ENCODE measurements at places on chromosomes 11 and 22.

DNA sequence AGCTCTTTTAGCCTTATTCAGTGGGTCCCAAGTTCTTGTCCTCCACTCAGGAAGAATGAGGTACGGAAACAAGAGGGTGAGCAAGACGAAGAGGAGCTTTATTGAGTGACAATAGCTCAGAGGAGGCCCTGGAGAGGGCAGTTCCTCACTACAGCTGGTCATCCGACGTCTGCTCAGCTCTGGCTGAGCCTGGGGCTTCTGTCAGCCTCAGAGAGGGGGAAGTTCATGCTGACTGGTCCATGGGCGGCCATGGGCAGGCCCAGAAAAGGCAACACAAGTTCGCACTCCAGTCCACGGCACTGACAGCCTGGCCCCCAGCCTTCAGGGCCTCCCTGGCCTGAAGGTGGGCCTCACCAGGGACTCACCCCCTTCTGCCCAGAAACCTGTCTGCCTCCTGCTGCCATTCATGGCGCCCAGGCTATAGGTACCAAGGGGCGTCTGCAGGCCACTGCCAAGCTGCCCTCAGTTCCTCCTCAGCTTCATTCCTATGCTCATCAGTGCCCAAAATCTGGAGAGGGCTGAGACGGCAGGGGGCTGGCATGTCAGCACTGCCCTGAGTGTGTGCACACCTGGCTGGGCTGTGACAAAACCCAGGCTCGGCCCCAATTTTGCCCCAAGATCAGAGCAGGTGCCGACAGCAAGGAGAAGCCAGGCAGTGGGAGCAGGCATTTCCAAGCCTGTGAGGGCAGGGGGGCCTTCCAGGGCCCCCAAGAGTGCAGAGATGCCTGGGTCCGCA is 21.7 kb upstream of the KIAA0930 start:
- peak; percentile 19 for DNase-seq

DNA sequence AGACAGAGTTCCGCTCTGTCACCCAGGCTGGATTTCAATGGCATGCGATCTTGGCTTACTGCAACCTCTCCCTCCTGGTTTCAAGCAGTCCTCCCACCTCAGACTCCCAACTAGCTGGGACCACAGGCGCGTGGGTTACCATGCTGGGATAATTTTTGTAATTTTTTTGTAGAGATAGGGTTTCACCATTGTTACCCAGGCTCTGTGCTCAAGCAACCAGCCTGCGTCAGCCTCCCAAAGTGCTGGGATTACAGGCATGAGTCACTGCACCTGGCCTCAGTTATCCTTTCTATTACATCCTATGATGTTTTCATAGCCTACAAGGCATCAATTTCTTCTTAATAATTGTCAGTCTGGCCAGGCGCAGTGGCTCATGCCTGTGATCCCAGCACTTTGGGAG is 36.5 kb downstream of the LRRC74B start:
- no peak for DNase-seq

- DNase-seq, result no peak
Measured at GRCh38 chr11:41307296-41308080, 152.0 kb downstream of the LRRC4C start.

GRCh38 chr11:119729951-119730613 is 1.1 kb upstream of the NECTIN1 start:
- DNase-seq, result no peak

GRCh38 chr22:34784056-34784455 is 281.9 kb upstream of the ISX start:
- DNase-seq, result no peak

GRCh38 chr22:47446821-47447810 is 684.7 kb downstream of the TBC1D22A start:
- no peak for DNase-seq

DNA sequence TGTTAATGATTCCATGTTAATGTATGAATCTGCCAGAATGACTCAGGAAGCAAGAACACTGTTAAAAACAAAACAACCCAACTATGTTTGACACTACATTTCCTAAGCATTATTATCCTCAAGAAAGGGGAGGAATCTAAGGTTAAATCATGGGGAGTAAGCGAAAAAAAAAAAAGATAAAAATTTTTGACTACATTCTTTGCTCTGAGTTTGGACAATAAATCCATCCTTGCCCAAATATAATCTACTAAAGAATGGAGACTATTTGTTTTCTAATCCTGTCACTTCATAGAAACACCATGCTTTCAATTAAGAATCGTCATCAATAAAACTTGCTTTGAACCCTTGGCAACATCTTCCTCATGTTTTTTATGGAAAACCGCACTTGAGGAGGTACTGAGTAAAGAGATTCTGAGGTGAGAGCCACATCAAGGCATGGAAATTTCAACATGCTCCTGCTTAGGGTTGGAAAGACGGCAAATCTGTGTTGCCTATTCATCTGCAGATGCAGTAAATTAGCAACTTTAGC is 9.7 kb downstream of the MAML2 start:
- no peak for DNase-seq

- peak; percentile 17 for DNase-seq
Measured at GRCh38 chr22:36807627-36808026, 9.2 kb downstream of the PVALB start.

DNA sequence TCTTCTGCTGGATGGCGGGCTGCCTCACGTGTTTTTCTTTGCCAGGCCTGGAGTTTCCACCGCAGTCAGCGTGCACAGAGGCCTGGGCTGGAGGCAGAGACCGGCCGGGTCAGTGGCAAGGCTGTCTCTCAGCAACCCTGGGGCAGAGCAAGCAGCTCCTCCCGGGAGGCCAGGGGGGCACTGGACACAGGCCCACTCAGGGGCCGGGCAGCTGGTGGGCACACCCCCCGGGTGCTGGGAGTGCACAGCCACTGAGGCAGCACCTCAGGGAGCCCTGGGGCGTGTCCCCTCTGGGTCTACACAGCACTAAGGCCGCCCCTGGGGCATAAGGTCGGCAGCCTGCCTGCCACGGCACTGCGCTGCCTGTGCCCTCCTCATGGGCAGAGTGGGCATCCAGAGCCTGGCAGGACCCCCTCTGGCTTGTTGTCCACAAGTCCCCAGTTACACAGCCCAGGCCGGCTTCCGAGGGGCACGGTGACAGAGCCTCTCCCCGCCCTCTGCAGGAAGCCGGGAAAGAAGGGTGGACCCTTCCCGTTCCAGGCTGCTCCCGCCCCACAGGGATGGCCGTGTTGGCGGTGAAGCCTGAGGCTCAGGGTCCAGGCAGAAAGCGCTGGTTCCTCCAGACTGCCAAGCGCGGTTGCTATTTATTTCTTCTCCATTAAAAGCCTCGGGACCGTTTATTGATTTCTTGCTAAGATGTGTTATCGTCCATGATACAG is 18.5 kb upstream of the TH start:
- no peak for DNase-seq

DNA sequence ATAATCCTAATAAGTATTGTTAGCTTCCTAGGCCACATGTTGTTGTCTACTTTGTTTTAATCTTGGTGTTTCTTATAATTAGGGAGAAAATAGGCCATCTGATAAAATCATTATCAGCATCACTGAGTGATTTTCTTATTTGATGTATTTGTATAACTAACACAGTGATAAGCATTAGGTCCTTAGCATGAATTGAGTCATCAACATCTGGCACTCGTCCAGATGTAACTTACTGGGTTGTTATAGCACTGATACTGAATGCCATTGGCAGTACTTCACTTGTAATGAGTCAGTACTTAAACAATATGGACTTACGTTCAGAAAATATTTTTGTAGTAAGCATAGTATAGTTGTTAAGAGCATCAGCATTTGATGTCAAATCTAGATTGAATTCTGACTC is 16.2 kb downstream of the API5 start:
- no peak for DNase-seq

DNA sequence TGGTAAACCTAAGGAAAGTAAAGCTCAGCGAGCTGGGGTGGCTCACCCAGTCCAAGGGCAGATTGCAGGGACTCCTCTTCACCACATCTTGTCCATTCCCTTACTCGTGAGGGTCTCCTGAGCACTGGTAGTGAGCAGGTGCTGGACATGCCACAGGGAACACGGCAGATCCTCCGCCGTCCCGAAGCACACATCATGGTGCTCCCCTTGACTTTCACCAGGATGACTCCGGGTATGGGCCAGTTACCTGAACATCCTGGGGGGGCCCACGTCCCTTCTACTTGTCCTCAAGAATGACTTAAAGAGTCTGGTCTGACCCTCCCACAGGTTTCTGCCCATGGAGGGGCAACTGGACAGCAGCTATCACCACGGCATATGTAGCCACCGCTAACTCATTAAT is 8.0 kb upstream of the SF1 start:
- DNase-seq, result no peak

- no peak for DNase-seq
Measured at GRCh38 chr11:63489879-63490278, 1.1 kb downstream of the PLAAT5 start.

GRCh38 chr11:35211952-35212351 is 73.0 kb downstream of the CD44 start:
- DNase-seq, result no peak

GRCh38 chr11:14643697-14644225 is at the start of gene PDE3B:
TSS of gene PDE3B (plus strand) at chr11:14643804. CDS start at chr11:14644076, 272 bp downstream.
- DNase-seq, result peak; percentile 84

DNA sequence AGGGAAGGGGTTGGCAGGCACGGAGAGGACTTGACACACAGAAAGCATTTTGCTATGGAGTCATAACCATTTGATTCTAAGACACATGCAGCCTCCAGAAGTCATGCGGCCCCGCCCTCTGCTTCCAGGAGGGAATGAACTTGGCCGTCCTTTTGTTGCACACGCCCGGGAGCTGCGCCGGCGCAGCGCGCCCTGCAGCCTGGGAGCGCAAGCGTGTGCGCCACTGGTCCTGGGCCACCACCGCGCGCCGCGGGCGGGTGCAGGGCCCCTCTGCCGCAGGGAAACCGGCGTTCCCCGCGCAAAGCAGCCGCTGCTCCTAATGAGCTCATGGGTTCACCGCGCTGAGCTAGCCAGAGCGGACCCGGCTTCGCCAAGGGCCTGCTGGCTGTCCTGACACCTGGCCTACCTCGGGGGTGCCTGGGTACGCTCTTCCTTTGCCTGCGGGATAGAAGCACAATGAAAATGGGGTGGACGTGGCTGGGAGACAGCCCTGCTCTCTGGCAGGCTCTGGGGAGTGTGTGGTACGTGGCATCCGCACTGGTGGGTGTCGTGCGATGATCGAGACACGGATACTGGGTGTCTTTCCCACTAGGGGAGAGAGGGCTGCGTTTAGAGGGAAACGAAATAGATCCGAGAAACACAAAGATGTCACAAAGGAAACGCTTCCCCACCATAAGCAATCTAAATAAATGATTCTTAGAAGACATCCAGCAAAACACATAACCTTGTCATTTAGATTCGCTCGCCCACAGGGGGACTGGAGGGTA is 669 bp downstream of the MICAL3 start:
- DNase-seq, result peak; percentile 51

DNA sequence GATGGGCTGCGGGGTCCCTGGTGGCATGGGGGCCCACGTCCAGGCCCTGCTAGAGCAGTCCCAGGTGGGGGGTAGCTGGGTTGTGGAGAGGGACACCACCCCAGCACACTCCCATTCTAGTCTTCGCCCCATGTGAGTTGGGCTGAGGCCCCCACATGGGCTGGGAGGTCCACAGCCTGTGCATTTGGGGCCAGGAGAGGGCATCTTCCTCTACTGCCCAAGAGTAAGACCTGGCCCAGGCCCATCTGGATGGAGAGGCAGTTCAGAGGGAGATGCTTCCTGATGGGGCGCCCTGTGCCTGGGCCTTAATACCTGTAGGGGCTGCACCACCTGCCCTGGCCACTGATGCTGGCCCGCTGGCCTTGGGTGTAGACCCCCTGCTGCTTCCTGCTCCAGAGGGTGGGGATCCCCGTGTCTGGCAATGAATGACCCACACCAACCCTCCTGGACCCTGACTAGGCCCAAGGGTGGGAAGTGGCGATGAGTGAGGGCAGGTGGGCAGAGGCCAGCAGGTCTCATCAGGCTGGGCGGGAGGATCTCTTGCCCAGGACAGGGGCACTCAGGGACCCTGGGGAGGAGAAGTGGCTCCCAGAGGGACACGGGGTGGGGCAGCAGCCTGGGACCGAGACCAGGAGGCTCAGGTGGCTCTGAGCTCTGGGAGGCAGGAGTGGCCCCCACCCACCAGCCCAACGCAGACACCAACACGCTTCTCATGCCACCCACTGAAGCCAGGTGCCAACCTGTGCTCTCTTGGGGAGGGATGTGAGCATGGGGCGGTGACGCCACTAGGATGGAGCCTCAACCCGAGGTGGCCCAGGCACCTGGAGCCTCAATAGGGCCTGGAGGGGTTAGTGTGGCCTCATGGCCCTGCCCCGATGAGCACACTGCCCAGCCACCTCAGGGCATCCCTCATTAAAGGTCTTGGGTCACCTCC is 17.4 kb upstream of the GNB1L start:
- no peak for DNase-seq

DNA sequence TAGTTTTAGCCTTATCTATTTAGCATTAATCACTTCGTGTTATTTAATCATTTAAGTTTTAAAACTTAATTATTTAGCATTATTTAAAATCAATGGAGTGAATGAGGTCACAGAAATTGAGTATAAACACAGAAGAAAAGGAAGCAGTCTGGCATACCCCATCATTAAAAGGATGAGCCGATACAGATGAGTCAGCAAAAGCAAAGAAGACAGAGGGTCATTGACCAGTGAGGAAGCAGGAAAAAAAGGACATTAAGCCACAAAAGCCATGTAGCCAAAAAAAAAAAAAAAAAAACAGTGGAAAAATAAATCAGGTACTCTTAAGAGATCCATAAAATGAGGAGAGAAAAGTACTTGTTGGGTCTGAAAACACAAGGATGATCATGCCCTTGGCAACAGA is 71.5 kb downstream of the TYR start:
- no peak for DNase-seq

DNA sequence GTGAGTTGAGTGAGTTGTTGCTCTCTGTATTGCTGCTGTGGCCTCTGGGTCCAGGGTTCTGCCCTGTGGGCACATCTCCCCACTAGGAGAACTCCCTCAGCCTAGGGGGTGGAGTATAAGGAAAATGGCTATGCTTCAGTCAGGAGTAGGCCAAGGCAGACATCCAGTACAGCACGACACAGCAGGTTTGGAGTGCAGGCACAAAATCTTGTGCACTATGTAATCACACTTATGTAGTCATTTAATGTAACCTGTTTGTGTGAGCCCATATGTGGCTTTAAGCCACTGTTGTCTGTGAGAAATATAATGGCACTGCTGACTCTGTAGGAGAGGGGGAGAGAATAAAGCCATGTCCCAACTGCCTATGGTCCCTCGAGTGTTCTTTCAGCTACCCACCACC is 90.1 kb downstream of the CCDC83 start:
- DNase-seq, result no peak

DNA sequence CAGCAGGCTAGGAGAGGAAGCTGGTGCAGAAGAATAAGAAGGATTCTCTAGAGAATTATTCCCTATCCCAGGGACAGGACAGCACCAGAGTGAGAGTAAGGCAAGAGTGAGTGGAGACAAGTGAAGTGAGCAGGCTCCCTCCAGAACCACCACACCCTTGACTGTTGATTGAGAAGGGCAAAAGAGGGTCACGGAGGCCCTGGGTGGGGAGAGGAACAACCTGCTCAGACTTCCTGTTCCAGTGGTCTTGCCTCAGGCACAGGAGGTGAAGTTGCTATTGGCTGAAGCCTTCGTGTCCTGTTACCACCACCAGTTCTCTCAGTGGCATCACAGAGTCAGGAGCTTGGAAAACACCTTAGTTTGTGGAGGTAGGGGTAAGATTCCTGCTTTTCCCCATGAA is 51.7 kb upstream of the CCDC89 start:
- no peak for DNase-seq

- DNase-seq, result no peak
Measured at GRCh38 chr11:14393889-14394288, 34.9 kb upstream of the RRAS2 start.

GRCh38 chr11:129917231-129917630 is 21.9 kb upstream of the NFRKB start:
- no peak for DNase-seq

- peak; percentile 53 for DNase-seq
Measured at GRCh38 chr11:45053736-45054446, 92.5 kb upstream of the PRDM11 start.
